ENCODE measurements at places on chromosomes 2 and 18.

GRCh38 chr2:119136093-119136492, 22.5 kb downstream of the C1QL2 start:
- DNase-seq: no peak

GRCh38 chr18:63155910-63156773, 163.4 kb downstream of the BCL2 start:
- no peak for DNase-seq

DNA sequence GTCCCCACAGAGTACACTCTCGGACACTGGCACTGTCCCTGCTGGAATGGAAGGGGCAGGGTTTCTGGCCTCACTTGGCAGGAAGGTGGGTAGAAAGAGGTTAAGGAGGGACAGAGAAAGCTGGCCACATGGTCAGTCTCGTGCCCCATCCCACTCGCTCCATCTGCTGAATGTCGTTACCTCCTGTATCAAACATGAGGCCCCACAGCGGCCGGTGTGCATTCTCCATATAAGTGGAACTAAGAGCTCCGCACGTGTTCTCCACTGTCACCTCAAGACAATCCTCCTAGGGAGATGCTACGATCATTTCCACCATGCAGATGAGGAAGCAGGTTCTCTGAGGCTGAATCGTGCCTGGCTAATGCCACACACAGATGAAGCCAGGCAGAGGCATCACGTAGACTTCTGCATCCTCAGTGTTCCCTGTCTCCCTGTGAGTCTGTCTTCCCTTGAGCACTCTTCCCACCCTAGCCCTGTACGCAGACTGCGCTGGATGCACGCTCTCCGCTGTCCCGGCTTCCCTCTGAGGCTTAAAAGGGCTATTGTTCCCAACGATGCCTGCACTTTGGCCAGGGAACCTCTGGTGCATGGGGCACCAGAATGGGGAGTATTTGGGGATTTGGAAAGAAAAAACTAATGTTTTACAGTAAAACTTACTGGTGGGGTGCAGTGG, 35.1 kb downstream of the MAL start:
- DNase-seq: no peak

DNA sequence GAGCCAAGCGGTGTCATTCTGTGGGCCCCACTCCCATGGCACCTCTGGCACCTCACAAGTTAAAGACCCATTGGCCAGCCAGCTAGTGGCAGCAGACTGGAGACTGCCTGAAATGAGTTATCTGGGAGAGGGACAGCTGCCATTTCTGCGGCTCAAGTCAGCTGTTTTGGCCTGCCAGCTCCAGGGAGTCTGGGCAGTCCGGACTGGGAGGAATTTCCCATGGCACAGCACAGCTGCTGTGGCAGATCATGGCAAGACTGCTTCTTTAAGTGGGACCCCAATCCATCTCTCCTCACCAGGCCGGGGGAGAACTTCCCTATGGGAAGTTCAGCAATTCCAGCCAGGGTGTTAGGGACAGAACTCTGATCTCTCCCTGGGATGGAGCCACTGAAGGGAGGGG, 2187.6 kb upstream of the CELF4 start:
- DNase-seq: no peak

DNA sequence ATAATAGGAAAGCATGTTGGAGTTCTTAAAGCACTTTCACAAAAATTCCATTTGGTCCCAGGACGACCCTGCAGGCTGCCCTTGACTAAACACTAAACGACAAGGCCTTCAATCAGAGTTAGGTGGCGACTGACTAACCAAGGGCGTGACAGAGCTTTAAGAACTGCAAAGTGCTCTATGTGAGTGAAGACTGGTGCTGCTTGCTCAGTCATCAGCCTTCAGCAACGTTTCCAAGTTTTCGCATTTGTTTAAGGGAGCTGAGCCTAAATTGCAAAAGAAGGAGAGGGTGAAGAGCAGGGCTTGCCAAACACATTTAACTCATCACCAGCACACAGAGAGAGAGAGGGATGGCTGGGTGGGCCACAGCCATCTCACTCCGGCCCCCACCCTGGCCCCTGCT, 204.7 kb upstream of the PID1 start:
- no peak for DNase-seq

- no peak for DNase-seq
Measured at GRCh38 chr2:8337321-8337720, 344.5 kb upstream of the ID2 start.

GRCh38 chr2:239762106-239762505, 263.0 kb downstream of the NDUFA10 start:
- DNase-seq: no peak

Data from NCI-H2171 treated with DMSO at 0.1 percent for 48 hours (cell line).